ENCODE measurements at places on chromosomes 1 and 21. TPM values are rescaled to one million over a fixed set of nuclear protein-coding genes. Genes with fewer than 3 reads are reported as not detected.

The TRIM67 gene
- total RNA-seq = 0.02 TPM

The MT1HL1 gene
- not detected for total RNA-seq

DNA sequence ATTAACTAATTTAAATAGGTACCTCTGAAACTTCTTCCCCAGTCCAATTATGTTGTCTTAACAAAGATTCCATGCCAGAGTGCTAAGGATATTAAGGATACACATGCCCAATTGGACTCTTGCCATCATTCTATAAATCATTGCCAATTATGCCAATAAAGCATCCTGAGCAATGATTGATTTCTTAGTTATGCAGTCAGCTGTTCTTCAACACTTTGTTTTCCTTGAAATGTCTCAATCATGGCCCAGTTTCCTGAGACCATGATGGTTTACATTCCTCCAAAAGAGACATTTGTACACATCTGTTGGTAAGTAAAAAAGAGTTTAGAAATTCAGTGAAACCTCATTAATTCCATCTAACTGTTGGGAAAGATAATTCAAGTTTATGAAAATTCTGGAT lies 180.4 kb upstream of the PKN2 start:
- H3K4me1 ChIP-seq = no peaks in the 10 kb centered on the region
- no peaks in the 10 kb centered on the region for H3K36me3 ChIP-seq
- no peak overlapping the region for H3K4me3 ChIP-seq
- DNase-seq = no peak

DNA sequence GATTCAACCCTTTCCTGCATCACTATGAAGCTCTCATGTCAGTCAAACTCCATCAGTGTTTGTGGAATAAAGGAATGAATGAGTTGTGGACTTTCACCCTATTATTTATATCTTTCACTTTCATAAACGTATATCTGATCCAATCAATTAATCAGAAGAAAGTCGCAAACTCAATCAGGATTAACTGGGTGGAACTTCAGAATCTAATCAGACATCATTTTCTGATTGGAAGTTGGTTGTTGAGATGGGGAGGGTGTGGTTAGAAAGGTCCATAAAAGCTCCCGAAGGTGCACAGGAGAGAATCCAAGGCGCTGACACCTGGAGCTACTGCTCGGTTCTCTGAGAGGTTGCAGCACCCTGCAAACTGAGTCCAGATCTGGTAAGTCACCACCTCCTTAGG lies at the start of gene PRAMEF12:
TSS of gene PRAMEF12 (plus strand) at position 301 of the 400 bp plus-strand sequence. CDS start 1,130 bp downstream, outside the sequence.
- H3K4me3 ChIP-seq = no peak within 1 kb of the TSS
- no peak for DNase-seq
- H3K4me1 ChIP-seq = no peaks in the 10 kb centered on the region
- no peaks in the 10 kb centered on the region for H3K36me3 ChIP-seq
- peaks cover 6% of the 10 kb centered on the region for H3K27me3 ChIP-seq

GRCh38 chr1:26346274-26347033 lies 7.5 kb downstream of the CRYBG2 start:
- H3K4me1 ChIP-seq = peaks cover 23% of the 10 kb centered on the region
- H3K27ac ChIP-seq = no peak overlapping the region
- no peak overlapping the region for H3K4me3 ChIP-seq

The ERVH48-1 gene
- total RNA-seq = not detected

GRCh38 chr1:94828251-94828650 lies 8.1 kb downstream of the SLC44A3 start:
- no peaks in the 10 kb centered on the region for H3K4me1 ChIP-seq
- DNase-seq = no peak
- H3K27ac ChIP-seq = no peak overlapping the region
- no peaks in the 10 kb centered on the region for H3K27me3 ChIP-seq
